HL-60 (cell line): ENCODE measurements at places on chromosomes 6 and 20.
A peak's percentile ranks its signal among the peaks of the same experiment; 100 is the strongest.

- no peak for DNase-seq
Measured at GRCh38 chr6:141641951-141642350, 490.8 kb upstream of the GJE1 start.

DNA sequence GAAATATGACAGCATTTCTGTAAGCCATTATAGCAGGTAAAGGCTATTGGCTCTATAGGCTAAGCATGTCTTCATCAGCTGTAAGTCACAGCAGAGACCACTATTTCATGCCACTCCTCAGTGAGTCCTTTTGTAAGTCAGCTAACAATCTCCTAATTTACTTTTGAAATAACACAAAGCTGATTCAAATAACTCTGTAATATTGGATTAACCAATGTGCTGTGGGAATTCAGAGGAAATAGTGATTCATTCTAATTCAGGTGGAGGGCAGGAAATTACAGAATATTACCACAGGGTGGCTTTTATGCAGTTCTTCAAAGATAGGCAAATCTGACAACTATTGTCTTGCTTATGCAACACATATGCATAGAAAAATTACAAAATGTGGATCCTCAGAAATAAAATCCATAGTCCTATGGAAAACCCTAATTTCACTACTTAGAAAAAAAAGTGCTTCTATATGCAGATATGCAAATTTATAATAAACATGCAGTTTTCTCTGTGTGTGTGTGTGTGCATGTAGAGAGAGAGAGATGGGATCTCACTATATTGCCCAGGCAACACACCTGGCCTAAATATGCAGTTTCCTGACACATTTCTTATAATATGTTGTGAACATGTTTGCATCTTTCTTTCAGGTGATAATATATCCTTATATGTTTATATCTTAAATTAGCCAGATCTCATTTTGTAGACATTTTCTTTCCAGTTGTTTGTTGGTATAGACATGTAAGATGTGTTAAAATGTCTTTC, 4.8 kb upstream of the SMIM28 start:
- no peak for DNase-seq

DNA sequence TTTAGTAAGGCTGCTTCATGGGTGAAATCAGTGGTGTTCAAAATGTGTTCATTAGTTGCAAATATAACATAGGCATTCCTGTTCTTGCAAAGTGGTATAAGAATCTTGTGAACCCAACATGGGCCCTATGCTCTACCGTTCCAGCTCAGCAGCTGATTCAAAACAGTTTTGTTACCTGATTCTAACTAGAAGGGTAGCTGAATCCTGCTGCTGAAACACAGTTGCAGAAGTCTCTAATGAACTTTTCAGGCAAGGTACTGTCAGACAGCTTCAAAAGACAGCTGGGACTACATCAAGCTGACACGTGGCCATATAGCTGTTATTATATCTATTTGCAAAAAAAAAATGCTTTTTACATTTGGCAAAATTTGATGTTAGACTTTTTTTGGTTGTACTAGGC, 22.7 kb downstream of the THEMIS start:
- no peak for DNase-seq

DNA sequence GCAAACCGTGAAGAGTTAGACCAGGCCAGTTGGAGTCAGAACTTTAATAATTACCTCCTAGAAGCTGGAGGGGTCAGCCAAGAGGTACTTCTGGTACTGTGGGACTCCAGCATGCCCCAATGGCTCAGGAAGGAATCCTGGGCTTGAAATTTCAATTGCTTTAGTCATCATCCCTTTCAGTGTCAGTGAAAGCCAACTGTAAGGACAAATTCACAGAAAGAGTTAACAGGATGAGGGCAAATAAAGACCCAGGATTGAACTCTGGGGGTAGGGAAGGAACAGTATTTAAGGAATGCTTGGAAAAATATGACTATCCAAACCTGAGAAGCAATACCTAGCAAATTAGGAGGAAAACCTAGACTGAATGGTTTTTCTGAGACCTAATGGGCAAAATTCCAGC, 735.1 kb upstream of the MARCKS start:
- DNase-seq, result no peak

GRCh38 chr6:56361812-56362211, 114.4 kb upstream of the COL21A1 start:
- DNase-seq, result no peak

- DNase-seq, result peak; percentile 79
Measured at GRCh38 chr6:6803180-6803977, 214.9 kb downstream of the LY86 start.

GRCh38 chr6:136921381-136921935, 643 bp upstream of the SLC35D3 start:
- no peak for DNase-seq
